ENCODE measurements at places on chromosomes 1 and 21.

DNA sequence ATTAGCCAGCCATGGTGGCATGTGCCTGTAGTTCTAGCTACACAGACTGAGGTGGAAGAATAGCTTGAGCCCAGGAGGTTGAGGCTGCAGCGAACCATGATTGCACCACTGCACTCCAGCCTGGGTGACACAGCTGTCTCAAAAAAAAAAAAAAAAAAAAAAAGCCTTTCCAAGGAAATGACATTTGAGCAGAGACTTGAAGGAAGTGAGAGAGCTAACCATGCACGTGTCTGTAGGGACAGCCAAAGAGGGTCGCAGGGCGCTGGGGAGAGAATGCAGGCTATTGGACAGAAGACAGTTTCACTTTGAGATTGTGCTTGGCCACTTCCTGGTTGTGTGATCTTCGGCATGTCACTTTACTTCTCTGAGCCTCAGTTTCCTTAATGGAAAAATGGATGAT lies 6.8 kb downstream of the HCRTR1 start:
- no peak for DNase-seq

- DNase-seq, result no peak
These were observed 11.8 kb downstream of the TSSK3 start for GRCh38 chr1:32373996-32374592.

DNA sequence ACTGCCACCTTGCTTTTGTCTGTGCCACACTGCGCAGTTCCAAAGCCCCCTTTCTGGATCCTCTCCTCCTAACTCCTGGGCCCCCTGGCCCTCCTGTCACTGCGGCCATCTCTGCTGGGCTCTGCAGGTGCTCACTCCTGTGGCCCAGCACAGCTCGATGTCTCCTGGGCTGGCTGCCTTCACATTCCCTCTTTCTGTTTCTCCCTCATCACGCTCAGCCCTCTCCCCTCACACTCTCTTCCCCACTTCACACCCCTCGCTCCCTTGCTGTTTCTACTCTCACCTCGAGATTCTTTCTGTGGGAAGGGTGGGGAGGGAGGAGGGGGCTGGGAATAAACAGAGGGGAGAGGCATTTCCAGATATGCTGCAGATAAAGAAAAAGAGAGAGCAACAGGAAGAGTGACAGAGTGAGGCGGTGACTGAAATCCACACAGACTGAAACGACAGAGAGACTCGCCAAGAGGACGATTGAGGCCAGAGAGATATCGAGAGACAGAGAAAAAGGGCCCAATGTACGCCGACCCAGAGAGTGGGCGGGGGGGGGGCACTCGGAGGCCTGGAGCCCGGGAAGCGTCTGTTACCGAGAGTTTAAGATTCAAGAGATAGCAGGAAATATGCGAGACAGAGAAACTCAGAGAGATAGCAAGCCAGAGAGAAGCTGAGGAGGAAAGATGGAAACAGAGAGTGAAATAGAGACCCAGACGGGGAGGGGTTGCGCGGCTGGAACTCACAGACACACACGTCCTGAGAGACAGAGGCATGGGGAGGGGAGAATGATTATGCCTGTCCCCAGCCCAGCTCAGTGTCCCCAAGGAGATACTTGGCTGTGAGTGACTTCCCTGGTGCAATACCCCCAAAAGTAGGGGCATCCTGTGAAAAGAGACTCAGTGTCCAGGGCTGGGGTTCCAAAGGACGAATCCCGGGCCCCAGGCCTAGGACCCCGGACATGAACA lies 666 bp downstream of the CSF3R start:
- no peak for DNase-seq

DNA sequence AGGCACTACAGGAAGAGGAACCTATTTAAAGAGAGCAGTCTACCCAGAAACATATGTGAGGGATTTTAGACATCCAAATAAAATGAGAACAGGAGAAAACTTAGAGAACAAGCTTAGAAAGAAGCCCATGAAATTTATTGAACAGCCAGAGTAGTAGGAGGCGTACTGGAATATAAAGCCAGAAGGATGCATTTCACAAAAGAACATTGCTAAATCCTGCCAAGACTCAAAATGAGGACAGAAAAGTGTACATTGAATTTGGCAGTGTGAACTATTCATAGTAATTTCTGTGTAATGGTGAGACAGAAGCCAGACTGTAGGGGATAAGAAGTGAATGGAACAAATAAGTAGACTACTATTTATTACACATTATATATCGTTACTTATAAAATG lies 22.5 kb downstream of the CEPT1 start:
- no peak for DNase-seq

- no peak for DNase-seq
These were observed 2.4 kb downstream of the S100A5 start for GRCh38 chr1:153538315-153538821.

DNA sequence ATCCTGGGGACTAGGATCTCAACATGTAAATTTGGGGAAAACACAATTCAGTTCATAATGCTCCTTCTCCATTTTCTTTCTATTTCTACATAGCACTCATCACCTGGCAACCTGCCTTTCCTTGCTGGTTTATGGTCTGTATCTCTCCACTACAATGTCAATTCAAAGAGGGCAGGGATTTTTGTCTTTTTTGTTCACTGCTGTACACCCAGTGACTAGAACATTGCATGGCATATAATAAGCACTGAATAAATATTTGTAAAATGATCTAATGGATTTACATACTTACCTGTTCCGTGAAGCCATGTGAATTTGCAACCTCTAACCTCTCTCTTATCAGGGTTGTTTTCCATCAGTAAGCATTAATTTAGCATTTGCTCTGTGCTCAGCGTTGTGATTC lies 27.4 kb upstream of the TBX15 start:
- DNase-seq, result no peak

DNA sequence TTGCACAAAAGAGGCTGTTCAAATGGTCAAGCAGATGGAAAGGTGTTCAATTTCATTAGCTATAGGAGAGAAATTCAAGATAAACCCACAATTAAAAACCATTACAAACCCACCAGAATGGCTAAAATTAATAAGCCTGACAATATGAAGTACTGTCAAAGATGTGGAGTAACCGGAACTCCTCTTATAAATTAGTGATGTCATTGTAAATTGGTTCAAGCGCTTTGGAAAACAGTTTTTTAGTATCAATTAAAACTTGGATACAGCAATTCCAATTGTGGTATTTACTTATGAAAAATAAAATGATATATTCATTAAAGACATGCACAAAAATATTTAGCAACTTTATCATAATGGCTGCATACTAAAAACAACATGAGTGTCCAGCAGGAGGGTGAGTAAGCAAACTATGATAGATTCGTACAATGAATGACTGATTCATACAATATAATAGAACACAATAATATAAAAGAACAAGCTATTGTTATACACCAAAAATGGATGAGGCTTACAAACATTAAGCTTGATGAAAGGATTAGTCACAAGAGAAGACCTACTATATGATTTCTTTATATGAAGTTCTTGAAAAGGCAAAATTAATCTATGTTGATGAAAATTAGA lies 38.4 kb upstream of the FGGY start:
- no peak for DNase-seq

- DNase-seq, result peak; percentile 10
These were observed 6.1 kb upstream of the GATAD2B start for GRCh38 chr1:153928791-153929341.

GRCh38 chr1:117067533-117068370 lies 7.6 kb downstream of the TTF2 start:
- DNase-seq, result peak; percentile 38

- DNase-seq, result no peak
These were observed 115.3 kb downstream of the HLCS start for GRCh38 chr21:36851121-36851520.

- no peak for DNase-seq
These were observed 12.1 kb downstream of the ERG start for GRCh38 chr21:38486221-38486620.

DNA sequence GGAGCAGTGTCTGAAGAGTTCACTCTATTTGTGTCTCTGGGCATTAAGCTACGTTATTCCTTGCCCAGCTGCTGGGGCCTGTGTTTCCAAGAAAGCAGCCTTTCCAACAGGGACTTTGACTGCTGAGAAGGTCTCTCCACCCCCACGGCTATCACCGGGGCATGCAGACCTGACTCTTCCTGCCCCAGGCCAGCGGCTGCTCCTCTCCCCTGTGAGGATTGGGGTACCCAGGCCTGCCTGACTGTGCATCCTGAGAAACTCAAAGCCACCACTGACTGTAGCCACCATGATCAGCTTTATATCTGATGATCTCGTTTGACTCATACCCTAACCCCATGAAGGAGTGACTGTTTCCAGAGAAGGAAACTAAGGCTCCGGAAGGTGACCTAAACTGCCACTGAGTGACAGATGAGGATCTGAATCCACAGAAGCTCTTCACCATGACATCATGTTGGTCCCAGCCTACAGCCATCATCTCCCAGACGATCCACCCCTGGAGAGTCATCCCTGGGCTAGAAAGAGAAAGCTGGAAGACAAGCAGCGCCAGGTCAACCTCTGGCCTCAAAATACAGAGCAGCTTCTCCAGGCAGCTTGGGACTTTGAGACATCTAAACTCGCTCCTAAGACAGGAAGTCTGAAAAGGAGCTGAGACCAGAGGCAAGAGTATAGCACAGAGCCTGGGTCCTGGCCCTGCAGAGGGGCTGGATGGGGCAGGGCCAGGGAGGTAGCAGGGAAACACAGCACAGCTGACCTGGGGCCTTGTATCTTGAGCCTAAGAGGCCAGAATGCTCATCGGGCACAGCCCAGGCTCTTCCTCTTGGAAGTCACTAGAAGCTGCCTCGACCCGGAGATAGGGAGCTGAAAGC lies 244.0 kb upstream of the VAMP3 start:
- DNase-seq, result no peak

- no peak for DNase-seq
These were observed 240.5 kb downstream of the TGFB2 start for GRCh38 chr1:218585511-218586184.

Measured in Caco-2 (cell line).